ENCODE measurements at places on chromosomes 11 and 22.

GRCh38 chr22:19654338-19654987 is 59.8 kb upstream of the SEPTIN5 start:
- DNase-seq: no peak

GRCh38 chr11:119406005-119406404 is 17.0 kb downstream of the THY1 start:
- no peak for DNase-seq

- no peak for DNase-seq
These were observed 40.6 kb downstream of the NECTIN1 start for GRCh38 chr11:119688356-119688755.

GRCh38 chr11:128903248-128904061 is 12.3 kb downstream of the KCNJ5 start:
- no peak for DNase-seq

- no peak for DNase-seq
These were observed 54.6 kb upstream of the OR5P2 start for GRCh38 chr11:7851391-7851790.

DNA sequence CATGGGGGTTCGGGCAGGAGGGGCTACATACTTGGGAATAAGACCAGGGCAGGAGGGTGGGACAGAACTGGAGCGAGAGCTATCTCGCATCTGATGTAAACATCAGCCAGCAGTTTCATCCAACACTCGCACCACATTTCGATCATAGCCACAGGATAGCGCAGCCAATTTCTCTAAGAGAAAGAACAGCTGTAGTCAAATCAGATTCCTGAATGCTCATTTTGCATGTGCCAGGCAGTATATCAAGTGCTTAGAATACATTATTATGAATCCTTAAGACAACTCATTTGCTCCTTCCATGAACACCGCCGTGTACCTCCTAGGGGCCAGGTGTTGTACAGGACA is 14.5 kb downstream of the DGCR2 start:
- no peak for DNase-seq

GRCh38 chr11:48093795-48094642 is 113.7 kb downstream of the PTPRJ start:
- no peak for DNase-seq
